ENCODE measurements at places on chromosomes 7 and 10.

GRCh38 chr7:36309716-36310115 is 79.9 kb upstream of the ANLN start:
- no peak for DNase-seq

- DNase-seq = no peak
These were observed 13.4 kb downstream of the ATP5MF start for GRCh38 chr7:99452541-99452940.

DNA sequence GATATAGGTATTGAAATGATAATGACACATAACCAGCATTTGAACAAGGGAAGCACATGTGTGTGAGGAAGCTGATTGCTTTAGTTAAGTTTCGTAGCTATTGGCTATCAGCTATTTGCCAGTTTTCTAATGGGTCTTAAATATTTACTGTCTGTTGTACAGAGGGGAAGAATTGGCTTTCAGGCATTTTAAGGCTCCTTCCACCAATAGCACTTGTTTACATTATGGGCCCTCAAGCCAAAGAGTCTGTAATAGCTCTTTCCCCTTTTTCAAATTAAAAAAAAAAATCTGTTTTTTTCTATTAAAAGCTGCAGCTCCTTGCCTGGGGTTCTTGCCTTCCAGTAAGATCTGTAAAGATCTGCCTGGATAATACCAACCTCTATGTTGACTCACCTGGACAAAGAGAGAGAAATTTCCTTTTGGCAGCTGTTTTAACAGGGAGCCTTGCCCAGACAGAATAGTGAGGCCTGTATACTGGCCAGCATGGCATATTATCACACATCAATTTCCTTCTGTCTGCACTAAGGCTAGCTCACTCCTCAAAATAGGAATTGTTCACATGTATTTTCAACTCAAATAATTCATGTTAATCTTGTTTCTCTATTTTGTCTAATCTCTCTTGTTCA is 104.7 kb upstream of the LRGUK start:
- DNase-seq = no peak

GRCh38 chr10:63628526-63629362 is 107.5 kb downstream of the REEP3 start:
- DNase-seq = peak; percentile 35

DNA sequence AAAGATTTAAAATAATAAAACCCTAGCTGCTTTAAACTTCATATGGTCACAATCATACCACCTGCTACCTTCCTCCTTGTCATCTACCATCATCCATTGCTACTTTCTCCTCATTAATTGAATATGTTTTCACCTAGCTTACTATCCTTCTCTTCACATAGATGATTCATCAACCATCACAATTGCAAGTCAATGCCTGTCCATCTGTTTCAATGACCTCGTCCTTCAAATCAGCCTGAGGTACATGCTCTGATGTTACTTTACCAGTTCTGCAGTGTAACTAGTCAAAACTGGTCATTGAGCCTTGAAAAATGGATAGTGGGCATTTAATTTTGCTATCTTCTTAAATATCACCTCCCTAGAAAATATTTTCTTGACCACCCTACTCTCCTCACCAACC is 164.7 kb downstream of the SEMA3E start:
- DNase-seq = no peak

All from amniotic epithelial cell (primary cell).